Activated CD4-positive, CD25-positive, alpha-beta regulatory T cell treated with anti-CD3 and anti-CD28 coated beads, Interleukin-2, amount 50 U/mL, for 24 hours (primary cell): ENCODE measurements at places on chromosomes 3 and 15.

DNA sequence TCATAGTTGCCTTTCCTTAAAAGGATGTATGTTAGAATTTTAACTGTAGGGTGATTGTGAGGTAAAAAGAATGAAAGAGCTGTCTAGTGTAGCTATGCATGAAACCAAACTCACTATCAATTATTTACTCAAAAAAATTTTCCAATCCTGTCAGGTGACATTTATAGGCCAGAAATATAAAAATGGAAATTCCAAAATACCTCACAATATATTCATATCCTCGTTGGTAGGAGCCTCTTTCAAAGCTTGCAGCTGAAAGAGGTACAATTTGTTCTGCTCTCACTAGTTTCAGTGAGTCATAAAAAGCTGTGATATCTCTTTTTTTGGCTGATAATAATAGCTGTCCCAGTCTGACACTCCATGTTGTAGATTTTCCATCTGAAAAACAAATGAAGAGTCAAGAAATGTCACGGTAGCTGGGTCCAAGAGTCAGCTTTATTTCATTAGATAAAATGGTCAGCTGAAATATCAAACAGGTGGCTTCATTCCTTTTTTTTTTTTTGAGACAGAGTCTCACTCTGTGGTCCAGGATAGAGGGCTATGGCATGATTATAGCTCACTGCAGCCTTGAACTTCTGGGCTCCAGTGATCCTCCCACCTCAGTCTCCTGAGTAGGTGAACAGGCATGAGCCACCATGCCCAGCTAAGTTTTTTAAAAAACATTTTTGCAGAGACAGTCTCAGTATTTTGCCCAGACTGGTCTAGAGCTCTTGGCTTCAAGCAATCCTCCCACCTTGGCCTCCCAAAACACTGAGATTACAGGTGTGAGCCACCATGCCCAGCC, 50.8 kb upstream of the XRN1 start:
- ATAC-seq: peak; percentile 76

GRCh38 chr3:25468866-25469319, 40.8 kb downstream of the RARB start:
- ATAC-seq: no peak

- no peak for ATAC-seq
Observed at GRCh38 chr3:10010421-10010877, 15.8 kb upstream of the FANCD2 start.

DNA sequence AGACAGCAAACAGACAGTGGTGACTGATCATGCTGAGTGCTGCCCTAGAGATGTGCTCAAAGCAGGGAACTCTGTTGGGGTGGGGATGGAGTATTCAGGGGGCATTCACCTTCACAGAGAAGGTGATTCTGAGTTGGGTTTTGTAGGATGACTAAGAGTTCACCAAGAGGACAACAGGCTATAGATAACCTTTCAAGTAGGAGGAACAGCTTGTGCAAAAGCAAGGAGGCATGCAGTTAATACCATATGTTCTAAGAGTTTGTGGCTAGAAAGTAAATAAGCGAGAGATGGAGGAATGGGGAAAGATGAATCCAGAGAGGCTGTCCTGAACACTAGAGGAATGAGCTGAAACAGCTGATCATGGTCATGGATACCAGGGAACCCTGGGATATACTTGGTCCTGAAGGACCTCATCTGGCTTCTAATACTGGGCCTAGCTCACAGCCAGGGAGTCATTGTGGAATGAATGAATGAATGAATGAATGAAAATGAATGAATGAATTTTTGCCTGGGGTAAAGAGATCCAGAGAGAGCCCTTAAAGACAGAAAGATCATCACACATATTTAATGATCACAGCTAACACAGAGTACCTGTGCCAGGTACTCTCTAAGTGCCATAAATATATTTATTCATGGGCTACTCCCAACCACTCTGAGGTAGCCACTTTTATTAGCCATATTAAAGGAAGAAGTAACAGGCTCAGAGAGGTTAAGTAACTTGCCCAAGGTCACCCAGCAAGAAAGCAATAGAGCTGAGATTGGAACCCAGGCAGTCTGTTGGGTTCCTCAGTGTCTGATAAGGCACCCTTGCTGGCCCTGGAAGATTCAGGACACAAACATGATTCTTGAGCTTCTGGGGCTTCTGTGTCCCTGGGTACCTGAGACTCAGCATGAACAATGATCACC, 22.0 kb downstream of the SMAD6 start:
- ATAC-seq: no peak

DNA sequence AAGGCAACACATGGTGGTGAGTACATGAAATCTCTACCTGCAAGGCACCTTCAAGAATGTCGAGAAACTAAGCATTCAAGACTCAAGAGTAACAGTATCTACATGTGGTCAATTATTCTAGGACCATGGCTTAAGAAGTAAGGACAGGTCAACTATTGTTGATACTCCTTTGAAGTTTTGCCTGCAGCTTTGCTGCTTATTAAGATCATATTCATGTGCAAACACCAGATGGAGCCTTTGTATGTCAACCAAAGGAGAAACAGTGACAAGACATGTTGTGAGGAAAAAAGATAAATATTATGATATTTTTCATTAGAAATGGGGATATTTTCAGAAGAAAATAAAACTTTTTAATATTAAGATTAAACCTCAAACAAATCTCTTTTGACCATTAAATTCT, 52.3 kb upstream of the FGF7 start:
- no peak for ATAC-seq

GRCh38 chr15:83694536-83694935, 40.6 kb downstream of the ADAMTSL3 start:
- no peak for ATAC-seq

GRCh38 chr3:75737831-75738493, 47.4 kb downstream of the ZNF717 start:
- no peak for ATAC-seq

DNA sequence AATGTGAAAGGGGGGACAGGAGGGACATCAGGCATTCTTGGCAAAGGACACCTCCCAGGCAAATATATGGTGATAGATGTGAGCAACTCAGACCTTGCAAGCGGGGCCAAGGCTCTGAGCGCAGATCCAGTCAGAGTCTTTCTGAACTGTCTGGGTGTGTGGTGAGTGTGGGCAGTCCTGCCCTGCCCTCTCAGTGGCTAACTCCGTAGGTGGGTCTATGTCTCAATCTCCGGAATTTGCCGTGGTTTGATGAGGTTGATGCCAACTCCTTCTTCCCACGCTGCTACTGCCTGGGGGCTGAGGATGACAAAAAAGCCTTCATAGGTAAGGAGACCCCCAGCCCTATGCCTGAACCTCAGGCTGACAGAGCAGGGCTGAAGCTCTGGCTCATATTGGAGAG, 7.4 kb downstream of the TTLL3 start:
- no peak for ATAC-seq

- peak; percentile 68 for ATAC-seq
Observed at GRCh38 chr15:85500060-85500708, 119.8 kb downstream of the AKAP13 start.

GRCh38 chr3:37319784-37320183, 145.4 kb upstream of the LRRFIP2 start:
- ATAC-seq: no peak

DNA sequence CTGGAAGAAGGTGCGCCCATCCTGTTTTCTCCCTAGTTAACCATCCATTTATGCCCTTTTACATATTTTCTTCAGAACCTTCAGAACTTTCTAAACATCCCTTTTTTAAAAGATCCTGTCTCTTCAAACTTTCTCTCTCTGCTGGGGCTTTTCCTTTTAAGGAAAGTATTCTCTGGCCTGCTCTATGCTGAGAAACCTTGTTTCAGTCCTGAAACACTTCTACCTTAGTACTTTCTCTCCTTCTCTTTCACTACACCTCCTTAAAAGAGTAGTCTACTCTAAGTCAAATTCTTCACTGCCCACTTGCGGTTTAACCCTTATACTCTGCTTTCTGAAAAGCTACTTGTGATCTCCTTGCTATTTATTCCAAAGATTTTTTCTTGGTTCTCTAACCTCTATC, 65.6 kb upstream of the SLC12A8 start:
- no peak for ATAC-seq

- peak; percentile 58 for ATAC-seq
Observed at GRCh38 chr3:155744626-155745324, at the start of gene PLCH1. Gene PLCH1, minus strand, starts transcription at chr3:155745071. Its CDS starts 40,847 bp downstream, at chr3:155704224.

GRCh38 chr15:51160484-51160883, 65.8 kb upstream of the TNFAIP8L3 start:
- ATAC-seq: no peak

GRCh38 chr3:188360364-188360881, 206.5 kb downstream of the LPP start:
- no peak for ATAC-seq

- ATAC-seq: no peak
Observed at GRCh38 chr3:136161516-136161915, 34.6 kb downstream of the MSL2 start.

DNA sequence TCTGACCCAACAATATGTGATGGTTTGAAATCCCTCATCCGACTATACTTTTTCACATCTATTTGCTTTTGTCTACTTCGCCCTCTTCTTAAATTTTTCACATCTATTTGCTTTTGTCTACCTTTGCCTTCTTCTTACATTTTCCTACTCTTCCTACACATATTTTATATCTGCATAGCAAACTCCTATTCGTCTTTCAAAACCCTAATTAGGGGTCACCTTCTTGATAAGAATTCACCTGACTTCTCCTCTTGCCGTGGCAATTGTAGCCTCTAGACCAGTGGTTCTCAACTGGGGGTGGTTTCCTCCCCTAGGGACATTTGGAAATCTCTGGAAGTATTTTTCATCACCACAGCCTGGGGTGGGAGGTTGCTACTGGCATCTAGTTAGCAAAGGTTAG, 607.4 kb downstream of the NTRK3 start:
- ATAC-seq: no peak

GRCh38 chr3:119898478-119899191, 116.7 kb downstream of the NR1I2 start:
- no peak for ATAC-seq

- ATAC-seq: no peak
Observed at GRCh38 chr15:39156166-39156565, 424.7 kb upstream of the THBS1 start.

- ATAC-seq: no peak
Observed at GRCh38 chr15:81312790-81313543, 11.0 kb downstream of the STARD5 start.

DNA sequence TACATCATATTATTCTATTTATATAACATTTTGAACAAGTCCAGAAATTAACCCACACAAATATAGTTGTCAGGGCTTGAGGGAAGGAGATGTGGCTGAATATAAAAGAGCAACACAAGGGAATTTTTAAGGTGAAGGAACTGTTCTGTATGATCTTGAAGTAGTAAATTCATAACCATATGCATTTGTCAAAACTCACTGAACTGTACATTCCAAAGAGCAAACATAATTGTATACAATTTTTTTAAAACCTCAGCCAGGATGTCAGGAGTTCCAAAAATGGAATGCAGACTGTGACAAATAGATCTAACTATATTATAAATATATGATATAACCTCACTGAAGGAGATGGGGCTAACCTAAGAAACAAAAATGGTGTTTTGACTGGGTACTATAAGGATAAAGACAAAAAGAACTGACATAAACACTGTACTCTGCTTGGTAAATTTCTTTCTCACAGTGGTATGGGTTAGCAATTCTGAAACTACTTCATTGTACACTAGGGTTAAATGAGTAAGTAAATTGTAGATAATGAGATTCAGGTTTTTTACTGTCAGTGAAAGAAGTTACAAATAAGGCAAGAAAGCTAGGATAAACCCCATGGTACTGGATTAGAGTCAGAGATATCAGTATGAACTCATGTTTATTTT, 14.4 kb downstream of the GOLGB1 start:
- peak; percentile 94 for ATAC-seq

DNA sequence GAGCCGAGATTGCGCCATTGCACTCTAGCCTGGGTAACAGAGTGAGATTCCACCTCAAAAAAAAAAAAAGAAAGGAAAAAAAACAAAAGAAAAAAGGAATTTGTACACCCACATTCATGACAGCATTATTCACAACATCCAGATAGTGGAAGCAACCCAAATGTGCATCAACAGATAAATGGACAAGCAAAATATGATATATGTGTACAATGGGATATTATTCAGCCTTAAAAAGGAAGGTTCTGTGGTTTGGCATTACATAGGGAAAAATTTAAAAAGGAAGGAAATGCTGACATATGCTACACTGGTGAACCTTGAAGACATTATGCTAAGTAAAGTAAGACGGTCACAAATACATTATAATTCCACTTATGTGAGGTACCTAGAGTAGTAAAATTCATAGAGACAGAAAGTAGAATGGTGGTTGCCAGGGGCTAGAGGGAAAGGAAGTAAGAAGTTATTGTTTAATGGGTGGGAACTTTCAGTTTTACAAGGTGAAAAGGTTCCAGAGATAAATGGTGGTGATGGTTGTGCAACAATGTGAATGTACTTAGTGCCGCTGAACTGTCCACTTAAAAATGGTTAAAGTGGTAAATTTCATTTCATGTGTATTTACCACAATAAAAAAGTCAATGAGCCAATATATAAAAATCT, 118.5 kb downstream of the MYLK start:
- ATAC-seq: no peak

DNA sequence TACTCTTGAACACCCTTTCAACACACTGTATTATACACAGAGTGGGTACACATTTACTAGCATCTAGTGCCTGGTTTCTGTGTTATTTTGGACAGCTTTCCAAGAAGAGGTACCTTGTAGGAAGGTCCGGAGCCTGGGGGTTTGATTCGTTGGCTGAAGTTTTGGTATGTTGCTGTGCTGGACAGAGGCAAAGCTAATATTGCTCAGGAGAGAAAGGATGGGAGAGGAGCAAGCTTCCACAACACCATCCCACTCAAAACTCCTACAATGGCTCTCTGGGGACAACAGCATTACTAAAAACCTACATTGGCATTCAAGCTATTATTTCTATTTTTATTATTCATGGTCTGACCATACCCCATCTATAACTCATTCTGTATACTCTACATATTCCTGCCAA, 1.1 kb upstream of the LYSMD2 start:
- no peak for ATAC-seq

- no peak for ATAC-seq
Observed at GRCh38 chr3:40292637-40293349, 16.7 kb upstream of the EIF1B start.

DNA sequence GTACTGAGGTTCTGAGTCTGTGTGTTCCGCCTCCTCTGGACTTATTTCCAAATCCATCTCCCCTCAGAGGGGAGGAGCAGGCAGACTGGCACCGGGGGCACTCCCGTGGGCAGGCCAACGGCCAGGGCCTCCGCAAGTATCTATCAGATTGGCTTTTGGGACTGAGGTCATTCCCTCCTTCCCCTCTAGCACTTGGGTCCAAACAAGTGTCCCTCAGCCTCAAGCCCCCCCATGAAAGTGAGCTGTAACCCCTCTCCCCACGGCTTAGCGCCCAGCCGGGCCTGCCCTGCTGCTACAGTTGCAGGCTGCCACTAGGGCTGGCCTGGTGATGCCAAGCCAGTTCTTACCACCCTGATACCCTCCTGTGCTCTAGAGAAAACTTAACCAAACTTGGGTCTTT, 17.4 kb downstream of the ITGA11 start:
- no peak for ATAC-seq
